ENCODE measurements at places on chromosomes 2 and 18.

DNA sequence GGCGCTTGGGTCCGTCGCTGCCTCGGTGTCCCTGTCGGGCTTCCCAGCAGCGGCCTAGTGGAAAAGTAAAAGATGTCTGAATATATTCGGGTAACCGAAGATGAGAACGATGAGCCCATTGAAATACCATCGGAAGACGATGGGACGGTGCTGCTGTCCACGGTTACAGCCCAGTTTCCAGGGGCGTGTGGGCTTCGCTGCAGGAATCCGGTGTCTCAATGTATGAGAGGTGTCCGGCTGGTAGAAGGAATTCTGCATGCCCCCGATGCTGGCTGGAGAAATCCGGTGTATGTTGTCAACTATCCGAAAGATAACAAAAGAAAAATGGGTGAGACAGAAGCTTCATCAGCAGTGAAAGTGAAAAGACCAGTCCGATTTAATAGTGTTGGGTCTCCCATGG is 8.0 kb downstream of the HES6 start:
- DNase-seq, result no peak

- DNase-seq, result peak; percentile 26
Observed at GRCh38 chr2:232838406-232838874, 31.6 kb upstream of the SNORC start.

GRCh38 chr2:150165442-150165841 is 322.0 kb downstream of the RND3 start:
- no peak for DNase-seq

DNA sequence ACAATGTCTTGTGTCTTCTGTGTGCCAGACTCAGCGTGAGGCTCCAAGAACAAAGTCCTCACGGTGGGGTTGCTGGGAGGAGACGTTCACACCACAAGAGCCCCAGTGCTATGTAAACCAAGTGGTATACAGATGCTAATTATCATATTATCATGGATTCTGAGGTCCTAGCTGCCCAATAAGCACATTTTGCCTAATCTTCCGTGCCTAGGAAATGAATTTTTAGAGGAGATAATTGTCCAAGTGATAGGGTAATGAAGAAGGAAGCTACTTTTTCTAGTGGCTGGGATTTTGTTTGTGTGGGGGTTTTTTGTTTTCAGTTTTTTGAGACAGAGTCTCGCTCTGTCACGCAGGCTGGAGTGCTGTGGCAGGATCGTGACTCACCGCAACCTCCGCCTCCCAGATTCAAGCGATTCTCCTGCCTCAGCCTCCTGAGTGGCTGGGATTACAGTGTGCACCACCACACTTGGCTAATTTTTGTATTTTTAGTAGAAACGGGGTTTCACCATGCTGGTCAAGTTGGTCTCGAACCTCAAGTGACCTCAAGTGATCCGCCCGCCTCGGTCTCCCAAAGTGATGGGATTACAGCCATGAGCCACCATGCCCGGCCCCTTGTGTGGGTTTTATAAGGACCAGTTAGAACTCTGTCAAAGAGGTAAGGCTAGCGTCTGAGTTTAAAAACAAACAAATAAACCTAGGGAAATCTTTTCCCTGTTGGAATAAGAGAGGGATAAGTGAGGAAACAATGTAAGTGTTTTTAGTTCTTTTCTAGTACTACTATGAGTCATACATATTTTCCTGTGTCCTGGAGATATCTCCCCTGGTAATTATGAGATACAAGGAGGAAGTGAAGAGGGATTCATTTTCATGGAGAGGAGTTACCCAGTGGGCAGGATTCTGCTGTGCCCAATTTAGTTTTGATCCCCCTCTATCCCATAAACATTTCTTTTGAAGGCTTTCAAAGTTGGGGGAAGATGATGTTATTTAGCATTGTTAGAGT is 9.5 kb upstream of the SMAD7 start:
- DNase-seq, result peak; percentile 68

GRCh38 chr2:141590620-141591019 is 540.2 kb downstream of the LRP1B start:
- no peak for DNase-seq

Data from GM23248 (cell line).